NCI-H1436 treated with DMSO at 0.1 percent for 48 hours (cell line): ENCODE measurements at places on chromosomes 11 and 22.

DNA sequence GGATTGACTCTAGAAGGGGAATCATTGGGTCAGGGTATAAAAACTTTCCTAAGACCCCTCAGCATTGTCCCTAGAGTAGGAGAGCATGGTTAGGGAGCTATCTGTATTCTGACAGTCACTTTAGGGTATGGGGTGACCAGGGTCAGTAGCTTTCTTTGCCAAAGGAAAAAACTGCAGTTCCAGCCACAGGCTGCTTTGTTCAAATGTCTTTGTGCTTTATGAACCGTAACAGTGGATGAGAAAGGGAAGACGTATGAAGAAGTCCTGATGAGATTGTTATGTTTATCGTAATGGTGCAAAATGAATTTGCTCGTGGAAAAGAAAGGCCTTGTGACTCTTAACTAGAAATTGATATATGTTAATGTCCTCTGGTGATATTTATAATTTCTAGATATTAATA, 30.0 kb downstream of the CYB5R2 start:
- no peak for DNase-seq

DNA sequence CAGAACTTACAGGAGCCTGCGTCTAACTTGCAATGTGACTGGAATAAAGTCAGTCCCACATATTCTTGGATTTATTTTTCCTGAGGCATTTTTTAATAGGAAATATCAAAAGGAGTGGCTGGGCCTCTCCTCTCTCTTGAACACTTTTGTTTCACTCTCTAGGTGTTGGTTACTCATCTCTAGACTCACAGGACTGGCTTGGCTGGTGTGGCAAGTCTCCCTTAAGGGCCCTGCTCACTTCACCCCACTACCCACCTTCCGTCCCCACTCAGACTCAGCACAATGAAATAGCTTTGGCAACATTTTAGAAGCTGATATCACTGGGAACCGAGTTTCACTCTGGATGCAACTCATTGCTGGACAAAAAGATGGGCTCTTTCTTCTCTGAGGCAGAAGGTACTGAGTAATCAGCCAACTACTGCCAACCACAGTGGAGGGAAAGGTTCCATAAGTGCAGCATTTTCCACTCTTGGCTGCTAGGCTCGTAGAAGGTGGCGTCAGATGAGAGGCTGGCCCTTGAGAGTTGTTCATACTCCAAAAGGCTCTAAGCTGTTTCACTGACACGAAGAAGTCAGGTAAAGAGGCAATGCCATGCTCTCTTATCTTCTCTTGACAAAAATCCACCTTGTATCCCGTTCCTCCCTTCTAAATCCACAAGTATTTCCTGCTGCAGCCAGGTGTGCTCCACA, 390.6 kb downstream of the SOX6 start:
- DNase-seq: no peak

GRCh38 chr11:1369371-1370005, 20.2 kb upstream of the BRSK2 start:
- no peak for DNase-seq

GRCh38 chr11:61602775-61603569, 22.1 kb upstream of the SYT7 start:
- DNase-seq: no peak

- no peak for DNase-seq
Observed at GRCh38 chr11:121644187-121644512, 191.4 kb upstream of the SORL1-AS1 start.

GRCh38 chr11:40293655-40294348, 1165.7 kb downstream of the LRRC4C start:
- peak; percentile 66 for DNase-seq

DNA sequence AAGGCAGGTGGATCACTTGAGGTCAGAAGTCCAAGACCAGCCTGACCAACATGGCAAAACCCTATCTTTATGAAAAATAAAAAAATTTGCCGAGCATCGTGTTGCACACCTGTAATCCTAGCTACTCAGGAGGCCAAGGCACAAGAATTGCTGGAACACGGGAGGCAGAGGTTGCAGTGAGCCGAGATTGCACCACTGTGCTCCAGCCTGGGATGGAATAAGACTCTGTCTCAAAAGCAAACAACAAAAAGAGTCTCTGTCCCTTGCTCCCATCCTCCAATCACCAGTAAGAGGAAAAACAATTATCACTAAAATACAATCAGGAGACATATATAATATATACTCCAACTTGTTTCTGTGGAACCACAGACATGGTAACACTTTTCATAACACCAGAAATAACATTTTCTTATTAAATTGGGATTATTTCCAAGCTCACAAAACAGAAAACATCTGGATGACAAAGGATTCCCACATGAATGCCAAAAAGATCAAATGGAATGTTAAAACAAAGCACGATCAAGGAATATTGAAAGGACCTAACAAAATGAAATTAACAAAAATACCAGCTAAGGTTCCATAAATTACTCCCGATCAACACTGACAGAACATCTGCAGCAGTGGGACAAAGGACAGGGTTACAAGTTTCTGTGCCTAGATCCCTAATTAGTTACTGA, 15.2 kb downstream of the FCHSD2 start:
- no peak for DNase-seq

DNA sequence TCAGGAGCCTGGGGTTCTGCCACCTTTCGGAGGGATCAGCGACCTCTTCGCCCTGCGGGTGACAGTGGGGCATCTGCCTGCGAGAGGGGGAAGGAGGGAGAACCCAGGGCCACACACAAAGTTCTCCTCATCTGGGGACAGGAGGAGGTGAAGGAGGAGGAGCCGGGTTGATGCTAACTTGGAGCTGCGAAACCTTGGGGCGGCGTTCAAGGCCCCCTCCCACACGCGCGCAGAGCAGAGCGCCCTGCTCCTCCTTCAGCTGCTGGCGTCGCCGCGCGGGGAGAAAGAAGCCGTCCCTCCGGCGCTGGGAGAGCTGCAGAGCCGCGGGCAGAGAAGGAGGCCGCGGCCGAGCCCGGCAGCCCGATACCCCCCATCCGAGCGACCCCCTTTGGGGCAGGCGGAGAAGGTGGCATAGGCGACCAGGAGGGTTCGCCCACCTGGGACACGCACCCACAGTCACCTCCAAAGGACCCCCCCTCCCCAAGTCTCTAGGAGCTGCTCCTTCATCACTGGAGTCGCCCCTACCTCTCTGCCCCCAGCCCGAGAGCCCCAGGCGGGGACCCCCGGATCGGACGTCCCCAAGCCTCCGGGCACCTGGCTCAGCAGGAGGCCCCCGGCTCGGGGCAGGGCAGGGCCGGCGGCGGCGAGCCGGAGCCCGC, at the start of gene RASD2:
TSS of gene RASD2 (plus strand) at position 237 of the 659 bp plus-strand sequence. CDS start 5,979 bp downstream, outside the sequence.
- no peak for DNase-seq

- DNase-seq: no peak
Observed at GRCh38 chr22:25448435-25449051, 115.9 kb upstream of the GRK3 start.

- no peak for DNase-seq
Observed at GRCh38 chr11:57752954-57753353, 1.3 kb upstream of the BTBD18 start.

DNA sequence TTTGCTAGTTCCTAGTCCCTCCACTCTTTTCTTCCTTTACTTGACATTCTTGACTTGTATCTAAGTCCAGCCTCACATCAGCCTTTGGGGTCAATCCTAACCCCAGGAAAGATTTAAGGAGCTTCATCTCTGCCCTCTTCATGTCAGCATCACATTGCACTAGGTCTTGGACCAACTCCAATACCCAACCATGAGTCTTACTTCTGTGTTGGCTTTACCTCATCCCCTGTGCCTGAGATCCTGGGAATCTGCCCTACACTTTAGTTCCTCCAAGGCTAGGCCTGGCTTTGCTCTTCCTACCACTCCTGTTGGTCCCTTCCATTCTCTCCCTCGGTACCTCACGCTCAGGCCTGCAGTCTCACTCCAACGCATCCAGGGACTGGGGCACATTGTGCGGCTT, 117.0 kb downstream of the SLC1A2 start:
- no peak for DNase-seq

DNA sequence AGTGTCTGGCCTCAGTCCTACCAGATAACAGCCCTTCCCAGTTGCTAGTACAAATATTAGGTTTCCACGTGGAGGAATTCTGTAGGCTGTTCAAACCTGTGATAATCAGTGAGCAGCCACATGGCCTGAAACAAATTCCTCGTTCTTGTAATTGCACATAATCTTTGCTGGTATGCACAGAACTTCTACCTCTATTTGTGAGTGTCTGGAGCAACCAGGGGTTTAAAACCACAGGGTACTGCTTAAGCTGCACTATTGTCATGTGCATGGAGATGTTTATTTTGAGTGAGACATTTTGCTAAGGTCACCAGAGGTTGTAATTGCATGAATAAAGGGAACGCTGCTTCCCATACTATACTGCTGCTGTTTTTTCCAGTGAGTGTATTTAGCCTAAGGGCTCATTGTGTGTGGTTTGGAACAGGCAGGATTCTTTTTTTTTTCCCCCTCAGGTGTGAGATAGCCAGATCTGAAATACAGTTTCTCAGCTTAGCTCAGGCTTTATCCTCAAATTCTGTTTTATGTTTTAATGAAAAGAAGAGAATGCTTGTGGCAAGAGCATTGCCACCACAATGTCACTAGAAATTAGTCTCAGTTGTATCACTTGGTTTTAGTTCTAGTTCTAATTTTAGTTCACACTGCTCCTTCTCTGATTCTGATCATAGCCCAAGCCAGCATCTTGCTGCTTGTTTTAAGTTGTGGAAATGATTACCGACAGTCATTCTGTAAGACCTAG, 60.5 kb downstream of the CYB5R2 start:
- no peak for DNase-seq

- no peak for DNase-seq
Observed at GRCh38 chr11:134800826-134801225, 388.8 kb upstream of the B3GAT1 start.

DNA sequence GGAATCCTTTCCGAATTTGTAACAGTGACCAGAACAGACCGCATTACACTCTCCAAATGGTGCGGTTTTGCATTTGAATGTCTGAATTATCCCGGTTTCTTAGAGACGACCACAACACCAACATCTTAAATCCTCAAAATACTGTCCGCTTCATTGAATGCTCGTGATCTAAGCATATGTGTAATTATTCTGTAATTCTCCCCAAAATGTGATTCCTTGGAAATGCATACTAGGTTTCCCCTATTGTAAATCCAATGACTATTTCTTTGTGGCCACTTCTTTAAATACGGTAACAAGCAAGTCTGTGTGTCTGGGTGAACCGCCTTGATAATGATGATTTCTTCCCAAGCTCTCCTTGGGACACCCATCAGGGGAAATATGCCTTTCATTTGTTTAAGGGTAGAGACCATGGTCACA, 87.3 kb upstream of the DBX1 start:
- no peak for DNase-seq

- DNase-seq: peak; percentile 12
Observed at GRCh38 chr22:32991353-32992101, 66.7 kb downstream of the SYN3 start.

DNA sequence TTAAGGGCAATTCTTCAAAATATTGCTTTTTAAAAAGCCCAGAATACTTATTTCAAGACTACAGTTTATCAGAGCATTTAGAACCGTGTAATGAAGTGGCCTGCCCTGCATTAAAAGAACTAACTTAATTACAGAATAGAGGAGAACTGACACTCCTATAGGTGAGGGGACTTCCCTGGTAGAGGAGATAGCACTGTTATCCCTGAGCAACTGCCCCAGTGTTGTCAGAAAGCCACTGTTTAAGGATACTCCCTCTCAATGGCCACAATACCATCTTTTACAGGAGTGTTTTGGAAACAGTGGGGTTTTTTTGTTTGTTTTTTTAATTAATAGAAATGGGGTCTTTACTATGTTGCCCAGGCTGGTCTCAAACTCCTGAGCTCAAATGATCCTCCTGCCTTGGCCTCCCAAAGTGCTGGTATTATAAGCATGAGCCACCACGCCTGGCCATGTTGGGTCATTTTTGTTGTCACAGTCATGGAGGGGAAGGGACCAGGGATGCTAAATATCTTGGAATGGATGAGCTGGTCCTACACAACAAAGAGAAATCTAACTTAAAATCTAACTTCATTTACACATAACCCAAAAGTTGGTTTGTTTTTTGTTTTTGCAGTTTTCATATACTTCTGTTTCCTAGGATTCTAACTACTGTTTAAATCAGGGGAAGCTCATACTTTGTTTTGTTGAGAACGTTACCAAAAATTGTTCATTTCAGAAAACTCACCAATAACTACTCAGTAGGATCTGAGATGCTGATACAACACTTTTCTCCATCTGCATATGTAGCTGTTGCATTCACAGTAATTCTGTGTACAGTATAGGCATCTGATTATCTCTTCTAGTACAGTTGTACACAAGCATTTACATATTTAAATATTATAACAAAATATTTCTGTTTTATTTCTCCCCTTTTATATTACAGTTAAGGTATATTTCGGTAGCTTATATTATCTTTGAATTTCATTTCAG, 8.1 kb downstream of the RPL27A start:
- no peak for DNase-seq

GRCh38 chr11:129589190-129589860, 213.7 kb downstream of the BARX2 start:
- DNase-seq: no peak

- no peak for DNase-seq
Observed at GRCh38 chr11:31828217-31828616, 17.1 kb upstream of the PAX6 start.

GRCh38 chr11:2534957-2535672, 90.3 kb downstream of the KCNQ1 start:
- no peak for DNase-seq

GRCh38 chr11:71325418-71326327, 73.3 kb upstream of the SHANK2 start:
- DNase-seq: no peak
